ENCODE measurements at places on chromosomes 5 and 9. TPM values are rescaled to one million over a fixed set of nuclear protein-coding genes. Genes with fewer than 3 reads are reported as not detected.
A peak's percentile ranks its signal among the peaks of the same experiment; 100 is the strongest.

DNA sequence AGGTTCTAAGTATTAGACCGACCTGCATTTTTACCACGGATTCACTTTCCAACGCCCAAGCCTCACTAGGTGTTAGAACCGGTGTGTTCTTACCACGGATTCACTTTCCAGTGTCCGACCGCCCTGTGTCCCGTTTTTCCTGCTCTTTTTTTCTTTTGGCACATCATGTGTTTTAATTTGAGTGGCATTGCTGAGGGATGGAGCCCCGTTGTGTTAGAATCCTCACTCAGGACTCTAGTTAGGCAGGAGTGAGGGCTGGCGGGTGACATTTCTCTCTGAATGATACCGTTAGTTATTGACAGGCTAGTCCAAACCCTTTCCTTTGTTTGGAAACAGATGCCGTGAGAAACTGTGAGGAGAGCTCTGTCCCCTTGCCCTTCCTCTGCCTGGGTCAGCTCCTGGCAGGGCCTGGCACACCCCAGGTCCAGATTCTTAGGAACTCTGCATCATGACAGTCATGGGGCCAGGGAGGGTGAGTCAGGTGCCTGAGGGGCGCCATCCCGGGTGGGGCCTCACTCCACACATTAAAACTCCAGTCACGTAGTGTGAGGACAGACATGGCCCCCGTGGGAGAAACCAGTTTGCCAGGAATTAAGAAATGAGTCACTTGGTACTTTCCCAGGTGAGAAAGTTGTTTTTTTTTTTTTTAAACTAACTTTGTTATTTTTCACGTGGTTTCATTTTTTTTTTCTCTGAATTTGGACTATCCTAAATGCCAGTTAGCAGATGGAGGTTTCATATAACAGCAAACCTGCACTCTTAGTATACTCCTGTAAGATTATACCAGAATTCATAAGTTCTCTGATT, 15.8 kb downstream of the EXOC3 start:
- DNase-seq: peak; percentile 25

GRCh38 chr9:2916382-2916985, 72.6 kb upstream of the PUM3 start:
- no peak for DNase-seq

DNA sequence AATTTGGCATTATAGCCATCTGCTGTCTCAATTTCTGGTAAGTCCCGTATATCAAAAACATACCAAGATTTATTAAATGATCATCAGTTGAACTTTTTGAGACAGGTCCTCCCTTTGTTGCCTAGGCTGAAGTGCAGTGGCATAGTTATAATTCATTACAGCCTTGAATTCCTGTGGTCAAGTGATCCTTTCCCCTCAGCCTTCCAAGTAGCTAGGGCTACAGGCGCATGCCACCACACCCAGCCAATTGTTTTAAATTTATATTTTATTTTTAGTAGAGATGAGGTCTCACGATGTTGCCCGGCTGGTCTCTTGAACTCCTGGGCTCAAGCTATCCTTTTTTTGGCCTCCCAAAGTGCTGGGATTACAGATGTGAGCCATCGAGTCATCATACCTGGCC, 418.9 kb downstream of the ARHGEF28 start:
- no peak for DNase-seq

DNA sequence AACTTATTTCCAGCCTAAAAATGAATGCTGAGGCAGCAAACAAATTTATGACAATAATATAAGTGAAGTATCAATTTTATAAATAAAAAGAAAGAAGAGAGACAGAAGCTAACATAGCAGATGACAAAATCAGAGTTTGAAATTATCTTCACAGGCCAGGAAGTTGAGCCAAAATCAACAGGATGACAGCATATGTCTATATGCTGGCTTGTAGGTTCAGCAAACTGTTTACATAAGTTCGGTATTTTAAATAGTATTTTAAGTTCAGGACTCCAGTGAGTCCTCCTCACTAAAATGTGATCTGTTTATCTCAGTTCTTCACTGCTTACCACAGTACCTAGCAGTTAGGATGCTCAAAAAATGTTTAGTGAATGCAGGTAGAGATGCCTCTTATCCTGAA, 359.6 kb upstream of the SMC2 start:
- DNase-seq: no peak

DNA sequence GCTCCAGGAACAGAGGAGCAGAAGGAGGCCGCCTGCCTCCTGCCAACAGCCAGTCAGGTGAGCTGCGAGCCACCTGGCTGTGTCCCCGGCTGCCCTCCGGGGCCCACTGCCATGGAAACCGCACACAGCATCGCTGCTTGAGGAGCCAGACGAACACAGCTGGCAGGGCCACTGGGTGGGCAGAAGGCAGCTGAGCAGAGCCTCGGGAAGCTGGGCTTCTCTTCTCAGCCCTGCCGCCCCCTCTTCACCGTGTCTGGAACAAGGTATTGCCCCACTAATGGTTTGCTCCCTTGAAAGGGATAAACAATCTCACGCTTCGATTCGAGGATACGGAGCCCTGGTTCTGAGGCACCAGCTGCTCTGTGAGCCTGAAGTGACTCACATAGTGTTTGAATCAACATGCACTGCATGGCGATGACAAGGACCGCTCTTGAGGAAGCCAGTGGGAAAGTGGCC, 63.7 kb upstream of the RUFY1 start:
- no peak for DNase-seq

The BASP1 gene
- total RNA-seq: 1.5 TPM

The OR2K2 gene
- not detected for total RNA-seq

The BAG1 gene
- 54.0 TPM for total RNA-seq

The FAM219A gene
- total RNA-seq: 4.5 TPM

The PIP5K1B gene
- total RNA-seq: 6.3 TPM

The SOHLH1 gene
- not detected for total RNA-seq

All from pancreas (tissue), 10 donors.